Right cardiac atrium (tissue), 5 donors: ENCODE measurements at places on chromosomes 5 and 9.
A peak's percentile ranks its signal among the peaks of the same experiment; 100 is the strongest.

DNA sequence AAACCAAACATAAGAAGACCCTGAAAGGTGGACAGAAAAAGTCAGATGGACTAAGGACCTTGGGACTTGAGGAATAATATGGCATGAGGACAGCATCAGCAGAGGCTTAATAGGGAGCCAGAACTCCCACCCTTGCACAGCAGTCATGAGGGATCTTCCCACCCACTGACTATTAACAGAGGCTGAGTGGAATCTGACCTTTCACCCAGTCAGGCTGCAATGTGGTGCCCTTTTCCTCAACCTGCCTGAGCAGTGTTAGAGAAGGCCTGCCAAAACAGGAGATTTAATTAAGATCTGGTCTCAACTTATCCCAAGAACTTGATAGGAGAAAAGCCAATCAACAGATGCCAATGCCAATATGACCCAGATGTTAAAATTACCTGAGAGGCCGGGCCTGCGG lies 481.9 kb downstream of the KDM4C start:
- no peak for DNase-seq

DNA sequence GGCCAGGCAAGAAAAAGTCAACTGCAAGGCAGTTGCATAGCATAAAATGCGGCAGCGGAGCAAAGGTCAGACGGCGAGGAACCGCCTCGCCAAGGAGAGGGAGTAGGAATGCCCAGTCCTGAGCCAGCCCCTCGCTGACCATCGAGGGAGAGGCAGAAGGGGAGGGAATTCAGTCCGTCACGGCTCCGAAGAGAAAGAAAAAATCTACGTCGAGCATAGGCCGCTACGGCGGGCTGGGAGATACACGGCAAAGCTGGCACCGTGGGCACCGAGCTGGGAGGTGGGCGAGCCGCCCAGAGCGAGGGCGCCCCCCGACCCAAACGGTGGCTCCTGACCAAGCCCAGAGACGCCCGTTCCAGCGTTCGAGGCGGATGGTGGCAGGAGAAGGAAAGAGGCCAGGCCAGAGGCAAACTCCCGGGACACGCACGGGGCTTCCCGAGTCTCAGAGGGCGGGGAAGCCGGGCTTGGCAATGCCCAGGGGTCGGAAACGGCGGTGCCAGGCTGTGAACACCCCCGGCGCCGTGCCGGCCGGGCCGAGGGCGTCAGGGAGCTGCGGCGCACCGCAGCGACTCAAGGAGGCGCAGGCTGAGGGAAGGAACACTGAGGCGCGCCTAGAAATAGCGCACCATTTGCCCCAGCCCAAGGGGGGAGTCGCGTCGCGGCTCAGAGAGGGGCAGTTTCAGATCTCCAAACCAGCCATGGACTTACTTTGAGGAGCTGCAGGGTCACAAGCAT lies 518 bp downstream of the SPRY4 start:
- peak; percentile 80 for DNase-seq

GRCh38 chr5:139630855-139631254 lies 17.3 kb upstream of the CXXC5 start:
- no peak for DNase-seq

DNA sequence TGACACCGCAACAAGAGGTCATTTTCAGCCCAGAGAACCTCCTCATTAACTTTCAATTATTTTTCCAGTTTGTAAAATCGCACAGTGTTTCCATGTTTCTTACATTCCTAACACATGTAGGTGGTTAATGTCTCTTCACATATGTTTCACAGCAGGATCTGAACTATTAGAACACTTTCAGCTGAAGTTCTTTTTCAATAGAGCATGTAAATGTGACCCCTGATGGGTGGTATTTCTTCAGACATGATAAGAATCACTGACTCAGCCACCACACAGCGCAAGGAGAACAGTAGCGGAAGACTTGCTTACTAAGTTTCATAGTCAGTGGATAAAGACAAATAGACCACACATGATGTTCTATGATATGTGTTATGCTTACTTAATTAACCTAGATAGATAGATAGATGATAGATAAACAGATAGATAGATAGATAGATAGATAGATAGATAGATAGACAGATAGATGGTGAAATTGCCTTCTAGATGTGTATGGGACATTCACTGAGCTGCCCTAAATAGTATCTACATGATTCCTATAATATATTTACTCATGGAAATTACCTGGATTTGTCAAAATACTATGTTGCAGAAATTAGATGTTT lies 1992.1 kb upstream of the NUDT12 start:
- DNase-seq = no peak

GRCh38 chr5:109468288-109468676 lies 58.5 kb upstream of the PJA2 start:
- no peak for DNase-seq

GRCh38 chr5:135051872-135052271 lies 17.8 kb upstream of the PITX1 start:
- DNase-seq = no peak

DNA sequence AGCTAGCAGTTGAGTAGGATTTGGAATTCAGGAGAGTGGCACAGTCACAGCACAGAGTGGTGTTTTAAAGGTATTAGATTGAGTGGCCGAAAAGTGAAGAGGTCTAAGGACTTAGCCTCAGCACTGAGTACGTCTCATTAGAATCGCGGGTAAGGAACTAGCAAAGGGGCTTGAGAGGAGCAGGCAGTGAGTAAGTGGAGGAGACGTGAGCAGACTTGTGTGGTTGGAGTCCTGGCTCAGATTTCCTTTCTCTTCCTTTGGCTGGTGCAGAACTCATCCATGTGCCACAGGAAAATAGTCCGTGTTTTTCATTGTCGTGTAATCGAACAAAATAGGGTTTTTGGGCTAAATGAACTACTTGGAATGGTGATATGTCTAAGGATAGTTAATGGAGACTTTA lies 3.4 kb downstream of the EXOSC2 start:
- DNase-seq = no peak

- peak; percentile 86 for DNase-seq
These were observed 21.7 kb downstream of the CXXC5 start for GRCh38 chr5:139669662-139670368.

- DNase-seq = no peak
These were observed 13.0 kb upstream of the OXCT1 start for GRCh38 chr5:41883243-41883642.

- no peak for DNase-seq
These were observed 14.7 kb upstream of the TMEM174 start for GRCh38 chr5:73158313-73158712.

- DNase-seq = no peak
These were observed 272.2 kb downstream of the PLK2 start for GRCh38 chr5:58187432-58188261.

DNA sequence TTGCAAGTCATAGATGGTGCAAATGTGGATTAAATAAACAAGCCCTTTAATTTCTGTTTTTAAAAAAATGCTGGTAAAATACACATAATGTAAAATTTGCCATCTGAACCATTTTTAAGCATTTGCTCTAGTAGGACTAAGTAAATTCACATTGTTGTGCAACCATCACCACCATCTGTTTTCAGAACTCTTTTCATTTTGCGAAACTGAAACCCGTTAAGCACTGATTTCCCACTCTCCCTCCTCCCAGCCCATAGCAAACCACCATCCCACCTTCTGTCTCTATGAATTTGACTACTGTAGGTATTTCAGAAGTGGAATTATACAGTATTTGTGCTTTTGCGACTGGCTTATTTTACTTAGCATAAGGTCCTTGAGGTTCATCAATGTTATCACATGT lies 103.3 kb upstream of the CNTLN start:
- no peak for DNase-seq

GRCh38 chr5:111127453-111128195 lies 35.5 kb downstream of the WDR36 start:
- no peak for DNase-seq

DNA sequence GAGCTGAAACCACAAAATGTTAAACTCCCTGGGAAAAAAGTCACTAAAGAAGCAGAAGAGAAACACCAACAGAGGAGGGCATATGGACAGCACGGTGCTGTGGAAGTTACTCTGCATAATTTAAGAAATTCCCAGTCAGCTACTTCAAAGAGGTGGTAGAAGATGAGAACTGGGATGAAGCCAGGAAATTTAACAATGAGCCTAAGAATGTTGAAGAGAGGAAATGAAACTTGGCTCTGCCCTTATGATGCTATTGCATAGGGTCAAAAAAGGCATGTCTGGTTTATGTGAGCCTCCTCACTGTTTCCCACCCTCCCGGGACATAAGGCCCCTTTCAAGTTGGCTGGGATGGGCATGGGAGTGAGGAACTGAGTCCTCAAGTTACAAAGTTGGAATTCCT lies 25.4 kb upstream of the SNX18 start:
- no peak for DNase-seq
